Small intestine (tissue), 16 donors: ENCODE measurements at places on chromosomes 5 and 9.

DNA sequence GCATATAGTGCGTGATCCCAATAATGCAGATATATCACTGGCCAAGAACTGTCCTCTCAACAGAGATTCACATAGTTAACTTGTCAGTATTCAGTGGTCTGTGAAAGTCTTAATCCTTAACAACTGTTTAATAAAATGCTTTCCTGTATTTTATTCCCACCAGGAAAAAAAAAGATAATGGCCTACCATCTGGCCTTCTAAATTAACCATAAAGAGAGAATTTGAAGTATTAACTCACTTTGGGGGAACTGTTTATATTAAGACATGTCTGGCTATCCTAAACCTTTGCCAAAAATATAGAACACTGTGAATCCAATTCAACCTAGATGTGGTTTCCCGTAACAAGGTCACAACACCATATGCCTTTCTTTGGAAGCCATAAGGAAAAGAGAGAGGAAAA is 818 bp upstream of the FREM1 start:
- DNase-seq = no peak

DNA sequence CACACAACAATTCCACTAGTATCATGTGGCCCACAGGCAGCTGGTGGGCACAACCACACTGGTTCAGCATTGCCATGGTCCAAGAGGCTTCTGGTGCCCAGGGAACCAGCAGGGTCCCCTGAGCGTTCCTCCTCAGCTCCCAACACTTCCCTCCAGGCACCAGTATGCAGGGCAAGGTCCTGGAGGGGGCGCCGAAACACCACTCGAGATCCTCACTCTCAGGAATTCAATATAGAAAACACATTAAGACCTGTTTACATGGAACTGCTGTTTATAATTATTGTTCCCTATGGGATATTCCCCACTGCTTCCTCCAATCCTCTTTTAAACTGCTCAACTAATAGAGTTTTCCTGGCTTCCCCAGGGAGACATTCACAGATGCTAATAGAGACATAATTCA is 91.9 kb upstream of the GABRP start:
- DNase-seq = no peak

DNA sequence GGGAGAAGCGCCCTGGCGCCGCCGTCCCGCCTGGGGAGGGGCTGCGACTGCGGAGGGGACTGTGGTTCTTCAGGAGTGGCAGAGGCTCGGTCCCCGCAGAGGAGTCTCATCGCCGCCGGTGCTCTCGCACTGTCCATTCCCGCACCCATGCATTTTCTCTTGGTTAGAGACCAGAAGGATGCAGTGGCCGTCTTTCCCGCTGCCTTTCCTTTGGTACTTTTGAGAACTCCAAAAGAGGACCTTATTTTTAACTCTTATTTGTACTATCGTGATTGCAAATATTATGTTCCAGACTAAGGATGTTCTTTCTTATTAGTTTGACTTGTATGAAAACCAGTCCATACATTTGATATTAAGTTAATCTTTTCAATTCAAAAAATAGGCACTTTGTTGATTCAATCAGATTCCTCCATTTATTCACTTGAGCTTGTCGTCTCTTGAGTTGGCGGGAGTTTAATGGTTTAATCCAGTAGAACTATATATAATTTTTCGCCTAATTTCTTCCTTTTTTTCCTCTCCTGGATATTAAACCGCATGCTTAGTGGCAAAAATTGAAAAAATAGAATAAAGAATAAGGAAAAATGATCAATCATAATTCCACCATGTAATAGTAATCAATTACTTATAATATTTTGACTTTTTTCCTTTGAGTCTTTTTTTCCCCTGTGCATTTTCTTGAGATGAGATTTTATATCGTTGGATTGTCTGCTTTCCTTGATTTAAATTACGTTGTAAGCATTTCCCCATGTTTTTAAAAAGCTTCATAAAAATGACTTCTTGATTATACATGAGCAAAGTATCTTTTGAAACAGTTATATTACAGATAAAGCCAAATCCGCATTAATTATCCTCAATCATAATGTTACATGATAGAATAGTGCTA is 861 bp downstream of the ZFYVE16 start:
- no peak for DNase-seq

GRCh38 chr9:108565651-108566378 is 290.0 kb downstream of the ACTL7B start:
- DNase-seq = peak; percentile 86

GRCh38 chr5:60958712-60959111 is 13.7 kb downstream of the NDUFAF2 start:
- no peak for DNase-seq

DNA sequence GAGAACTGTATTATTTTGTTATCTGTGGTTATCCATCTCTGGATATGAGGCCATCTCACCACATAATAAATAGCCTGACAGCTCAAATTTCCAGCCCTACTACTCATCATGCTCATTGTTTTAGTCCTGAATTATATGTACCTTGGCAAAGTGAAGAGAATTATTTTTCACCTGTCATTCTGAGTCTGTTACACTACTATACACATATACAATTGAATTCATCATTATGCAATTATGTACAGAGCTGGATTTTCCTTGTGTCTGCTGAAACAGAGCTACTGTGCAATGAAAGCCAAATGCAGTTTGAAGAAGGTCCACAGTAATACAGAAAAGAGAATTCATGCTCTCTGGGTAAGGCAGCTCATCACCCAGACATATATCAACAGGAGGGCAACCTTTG is 28.5 kb downstream of the ESM1 start:
- no peak for DNase-seq

- DNase-seq = no peak
Measured at GRCh38 chr5:122924203-122924602, 78.8 kb downstream of the SNX24 start.

- peak; percentile 64 for DNase-seq
Measured at GRCh38 chr9:132538071-132538470, 44.3 kb upstream of the BARHL1 start.

DNA sequence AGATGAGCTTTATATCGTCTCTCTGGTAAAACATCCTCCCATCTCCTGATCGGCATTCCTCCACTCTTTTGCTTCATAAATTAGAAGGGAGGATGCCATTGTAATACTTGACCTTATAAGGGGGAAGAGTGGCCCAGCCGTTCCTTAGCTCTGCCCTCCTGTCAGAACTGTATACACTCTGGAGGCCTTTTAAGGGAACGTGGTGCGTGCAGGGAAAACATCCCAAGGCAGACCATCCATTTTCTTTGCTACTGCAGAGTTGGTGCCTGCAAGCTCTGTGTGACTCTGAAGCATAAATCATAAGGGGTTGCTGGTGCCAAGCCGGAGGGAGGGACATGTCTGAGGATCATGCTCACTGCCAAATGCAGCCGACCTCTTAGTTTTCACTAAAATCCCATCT is 90.4 kb downstream of the PGM5 start:
- DNase-seq = peak; percentile 13

DNA sequence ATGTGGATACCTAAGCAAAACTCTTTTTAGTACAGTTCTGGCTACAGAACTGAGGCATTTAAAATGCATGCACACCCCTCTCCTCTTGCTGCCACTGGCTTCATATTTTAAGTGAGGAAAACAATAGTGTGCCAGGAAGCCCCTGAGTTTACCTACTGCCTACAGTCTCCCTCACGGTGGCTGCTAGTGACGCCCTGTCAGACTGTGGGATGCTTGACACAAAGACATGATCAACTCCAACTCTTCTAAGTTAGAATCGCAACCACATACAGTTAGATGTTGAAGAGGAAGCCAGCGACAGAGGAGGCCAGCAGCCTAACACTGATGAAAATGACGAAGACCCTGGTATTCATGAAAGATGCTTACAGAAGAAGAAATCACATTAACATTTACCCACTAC is 1.3 kb downstream of the SEC16A start:
- no peak for DNase-seq

DNA sequence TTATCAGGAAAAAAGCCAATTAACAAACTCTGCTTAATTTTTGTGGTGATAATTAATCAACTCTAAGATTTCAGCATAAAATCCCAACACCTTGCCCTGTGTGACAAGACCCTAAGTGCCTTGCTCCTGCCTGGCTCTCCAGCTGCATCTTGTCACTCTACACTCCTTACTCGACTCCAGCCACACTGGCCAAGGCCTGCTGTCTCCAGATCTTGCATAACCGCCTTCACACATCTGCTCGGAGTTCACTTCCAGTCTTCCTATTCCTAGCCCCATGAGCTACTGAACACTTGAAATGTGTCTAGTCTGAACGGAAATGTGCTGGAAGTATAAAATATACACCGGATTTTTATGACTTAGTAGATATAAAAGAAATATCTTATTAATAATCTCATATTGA is 259.6 kb downstream of the EPB41L4A start:
- no peak for DNase-seq

DNA sequence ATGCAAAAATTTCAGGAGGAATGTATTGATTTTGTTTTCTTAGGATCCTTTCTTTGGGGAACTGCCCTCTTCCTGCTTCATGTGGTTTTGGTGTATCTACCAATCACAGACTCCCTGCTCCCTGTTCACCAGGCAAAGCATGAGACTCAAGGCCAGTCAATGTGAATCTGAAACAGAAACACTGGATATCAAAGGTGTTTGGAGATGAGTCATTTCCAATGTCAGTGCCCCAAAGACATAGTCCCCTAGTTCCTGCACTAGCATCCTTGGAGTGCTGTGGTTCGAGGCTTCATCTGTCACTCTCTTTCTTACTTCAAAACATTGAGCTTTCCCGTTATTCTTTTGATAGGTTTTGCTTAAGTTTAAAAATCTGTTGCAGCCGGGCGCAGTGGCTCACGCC is 8.1 kb downstream of the PPP3R2 start:
- DNase-seq = no peak

- DNase-seq = no peak
Measured at GRCh38 chr9:114202849-114203248, 47.5 kb downstream of the COL27A1 start.

DNA sequence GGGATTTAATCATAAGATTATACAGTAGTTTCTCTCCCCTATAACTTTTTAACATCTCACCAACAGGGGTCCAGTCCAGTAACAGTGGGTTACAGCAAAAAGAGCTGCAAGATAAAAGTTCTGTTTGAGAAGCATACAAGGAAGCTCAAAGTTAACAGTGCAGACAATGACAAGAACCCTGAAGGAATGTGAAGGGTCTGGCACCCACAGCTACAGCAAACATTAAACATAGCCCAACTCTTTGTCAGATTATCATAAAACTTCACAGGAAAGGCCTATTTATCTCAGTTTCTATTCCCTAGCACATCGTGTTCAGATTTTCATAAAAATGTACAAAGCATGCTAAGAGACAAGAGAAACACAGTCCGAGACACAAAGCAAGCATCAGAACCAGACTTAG is 309.4 kb downstream of the DIRAS2 start:
- DNase-seq = no peak

DNA sequence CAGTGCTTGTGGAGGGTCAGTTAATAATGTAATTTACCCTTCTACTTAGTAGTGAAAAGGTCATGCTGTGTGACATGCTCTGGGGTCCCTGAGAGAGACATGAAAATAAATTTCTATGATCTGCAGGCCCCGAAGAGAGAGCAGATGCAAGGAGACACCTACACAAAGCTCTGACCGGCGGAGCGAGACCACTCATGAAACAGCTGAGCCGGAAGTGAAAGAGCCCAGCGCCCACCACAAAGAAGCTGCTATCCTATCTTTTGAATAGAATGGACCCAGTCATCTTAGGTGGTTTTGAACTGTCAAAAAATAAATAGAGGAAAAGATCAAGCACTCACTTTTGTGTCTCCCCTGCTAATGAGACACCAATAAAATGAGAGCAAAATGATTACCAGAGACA is 190.0 kb downstream of the MED10 start:
- no peak for DNase-seq

DNA sequence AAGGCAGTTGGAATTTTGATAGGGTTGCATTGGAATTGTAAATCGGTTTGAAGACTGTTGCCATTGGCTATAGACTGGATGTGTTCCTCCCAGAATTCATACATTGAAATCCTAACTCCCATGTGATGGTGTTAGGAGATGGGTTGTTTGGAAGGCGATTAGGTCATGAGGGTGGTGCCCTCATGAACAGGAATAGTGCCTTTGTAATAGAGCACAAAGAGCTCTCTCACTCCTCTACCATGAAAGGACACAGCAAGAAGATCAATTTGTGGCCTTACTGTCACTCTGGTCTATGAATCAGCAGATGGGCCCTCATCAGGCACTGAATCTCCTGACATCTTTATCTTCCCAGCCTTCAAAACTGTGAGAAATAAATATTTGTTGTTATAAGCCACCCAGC is 133.2 kb downstream of the PARP8 start:
- no peak for DNase-seq

GRCh38 chr9:94081864-94082463 is 2.3 kb upstream of the PTPDC1 start:
- DNase-seq = no peak

DNA sequence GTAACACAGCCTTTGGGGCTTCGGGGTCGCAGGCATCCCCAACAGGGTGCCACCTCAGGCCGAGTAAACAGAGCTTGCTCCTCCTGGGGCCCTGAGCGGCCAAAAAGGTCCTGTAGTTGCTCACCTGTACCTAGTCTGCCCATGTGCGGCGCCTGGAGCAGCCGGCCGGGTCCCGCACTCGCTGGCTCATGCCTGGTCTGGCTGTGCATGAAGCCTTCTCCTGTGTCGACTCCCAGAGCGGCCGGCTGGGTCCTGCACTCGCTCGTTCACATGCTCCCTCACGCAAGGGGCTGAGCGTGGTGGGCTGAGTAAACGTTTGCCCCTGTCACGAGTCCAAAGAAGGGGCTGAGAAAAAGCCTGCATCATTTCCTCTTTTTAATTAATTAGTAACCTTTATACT is 162.4 kb upstream of the TUT7 start:
- DNase-seq = no peak

DNA sequence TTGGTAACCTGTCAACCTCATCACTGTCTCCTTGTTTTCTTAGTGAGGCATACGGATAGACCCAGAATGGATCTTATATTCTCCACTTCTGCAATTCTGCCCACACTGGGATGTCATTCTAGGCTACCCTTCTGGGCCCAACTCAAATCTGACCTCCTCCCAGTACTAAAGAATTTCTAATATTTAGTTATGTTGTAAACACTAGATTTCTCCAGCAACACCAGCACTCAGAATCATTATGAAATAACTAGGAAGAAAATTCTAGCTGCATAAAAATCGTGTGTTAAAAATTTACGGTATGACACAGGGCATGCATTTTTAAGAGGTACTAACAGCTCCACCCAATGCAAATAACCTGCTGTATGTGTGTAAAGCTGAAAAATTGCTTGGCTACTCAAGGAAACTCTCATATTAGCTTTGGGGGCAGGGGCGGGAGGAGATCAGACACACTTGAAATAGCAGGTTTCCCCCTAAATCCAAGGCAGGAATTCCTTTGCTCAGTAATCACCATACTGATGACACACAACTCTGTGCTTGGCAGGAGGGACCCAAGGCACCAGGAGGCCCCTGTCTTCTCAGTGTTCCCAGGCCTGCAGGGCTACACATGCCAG is 27.3 kb downstream of the MACROH2A1 start:
- no peak for DNase-seq

- no peak for DNase-seq
Measured at GRCh38 chr5:1656271-1656975, 132.7 kb upstream of the LPCAT1 start.

DNA sequence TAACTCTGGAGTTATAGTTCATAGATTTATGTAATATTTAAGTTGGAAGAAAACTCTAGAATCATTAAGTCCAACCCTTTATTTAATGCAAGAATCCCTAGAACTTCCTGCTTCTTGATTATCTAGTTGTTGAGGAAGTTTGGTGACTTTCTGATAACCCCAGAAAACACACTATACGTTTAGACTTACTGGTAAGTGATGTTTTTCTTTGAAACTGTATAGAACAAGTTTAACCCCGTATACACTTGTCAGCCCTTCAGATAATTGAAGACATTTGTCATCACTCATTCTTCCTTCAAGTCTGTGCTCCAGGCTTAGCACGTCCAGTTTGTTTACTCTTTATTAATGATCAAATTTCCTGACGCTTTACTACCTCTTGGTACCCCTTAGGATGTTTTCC is 9.0 kb downstream of the NDUFS4 start:
- peak; percentile 11 for DNase-seq
